ENCODE measurements at places on chromosomes 3 and 15.

GRCh38 chr3:123229145-123229544, 27.4 kb downstream of the SEC22A start:
- DNase-seq: no peak

DNA sequence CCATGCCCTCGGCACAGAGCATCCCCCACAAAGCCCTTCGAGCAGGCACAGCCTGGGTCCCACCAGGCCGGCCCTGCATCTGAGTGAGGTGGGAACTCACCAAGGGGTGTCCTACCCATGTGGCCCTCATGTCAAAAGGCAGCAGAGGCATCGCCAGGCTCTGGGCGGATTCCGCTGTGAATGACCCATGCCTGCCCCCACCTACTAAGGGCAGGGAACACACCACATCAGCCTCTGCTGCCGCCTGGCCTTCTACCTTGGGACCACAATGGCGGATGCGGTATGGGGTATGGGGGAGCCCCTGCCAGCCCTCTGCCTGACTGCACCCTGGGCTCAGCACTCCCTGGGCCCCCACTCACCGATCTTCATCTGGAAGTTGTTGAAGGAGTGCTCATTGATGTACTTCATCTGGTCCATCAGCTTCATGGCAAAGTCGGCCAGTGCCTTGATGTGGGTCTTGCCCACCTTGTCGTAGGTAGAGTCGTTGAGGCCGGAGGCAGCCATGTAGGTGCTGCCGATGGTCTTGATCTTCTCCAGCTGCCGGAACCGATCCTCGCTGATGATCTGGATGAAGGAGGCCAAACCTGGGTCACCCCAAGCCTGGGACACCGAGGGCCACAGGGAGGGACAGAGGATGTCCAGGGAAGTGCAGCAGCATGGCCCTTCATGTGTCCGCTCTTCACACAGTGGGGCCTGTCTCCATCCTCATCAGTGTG, 87.8 kb downstream of the SEC22A start:
- DNase-seq: no peak

DNA sequence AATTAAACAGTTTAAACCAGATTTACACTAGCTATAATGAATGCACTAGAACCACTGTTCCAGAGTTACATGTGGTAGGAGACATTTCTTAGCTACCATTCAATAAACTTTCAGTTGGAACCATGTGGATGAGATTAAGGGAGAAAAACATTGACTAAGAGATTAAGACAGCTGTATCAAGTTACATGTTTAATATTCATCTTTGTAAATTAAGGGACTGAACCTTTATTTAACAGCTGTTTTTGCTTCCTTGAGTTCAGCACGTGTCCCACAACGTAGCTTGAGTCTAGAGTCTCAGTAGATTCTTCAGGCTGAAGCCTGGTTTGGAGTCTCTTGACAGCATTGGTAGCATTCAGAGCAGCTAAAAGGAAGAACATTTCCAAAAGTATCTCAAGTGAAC, 27.2 kb upstream of the CFAP44 start:
- no peak for DNase-seq

DNA sequence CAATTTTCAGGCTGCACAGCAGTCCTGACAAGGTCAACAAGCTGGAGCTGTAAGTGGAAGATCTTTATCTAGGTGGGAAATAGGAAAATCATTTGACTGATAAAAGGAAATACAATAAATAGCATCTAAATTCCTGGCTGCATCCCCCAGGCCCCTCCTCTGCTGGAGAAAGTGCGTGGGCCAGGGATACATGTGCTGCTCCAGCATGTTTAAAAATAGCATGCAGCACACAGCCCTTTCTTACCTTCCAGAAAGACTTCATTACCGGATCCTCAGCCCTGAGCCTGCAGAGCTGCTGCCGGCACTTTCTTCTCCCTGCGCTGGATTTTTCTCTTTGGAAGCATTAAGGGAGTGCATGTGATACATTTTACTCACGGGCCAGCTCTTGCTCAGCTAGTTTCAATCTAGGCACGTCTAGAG, 77.3 kb downstream of the HMG20A start:
- DNase-seq: no peak

- no peak for DNase-seq
These were observed 134.4 kb downstream of the TMCO5A start for GRCh38 chr15:38068626-38069391.

DNA sequence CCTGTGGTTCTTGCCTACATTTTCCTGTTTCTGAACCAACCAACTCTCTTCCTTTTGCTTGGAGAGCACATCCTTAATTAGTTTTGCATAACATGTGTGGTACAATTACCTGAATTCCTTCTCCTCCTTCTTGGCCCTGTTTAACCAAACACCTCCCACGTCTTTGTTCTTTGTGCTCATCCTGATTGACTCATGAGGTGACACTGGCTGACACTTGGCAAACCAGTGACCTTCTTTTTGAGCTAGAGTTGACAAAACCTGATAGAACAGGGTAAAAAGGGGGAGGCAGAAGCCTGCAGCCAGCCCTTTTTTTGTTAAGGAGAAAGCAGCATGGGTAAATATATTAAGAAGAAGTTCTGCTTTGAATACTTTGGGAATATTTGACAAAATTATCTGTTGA, 99.2 kb upstream of the SAMMSON start:
- no peak for DNase-seq

DNA sequence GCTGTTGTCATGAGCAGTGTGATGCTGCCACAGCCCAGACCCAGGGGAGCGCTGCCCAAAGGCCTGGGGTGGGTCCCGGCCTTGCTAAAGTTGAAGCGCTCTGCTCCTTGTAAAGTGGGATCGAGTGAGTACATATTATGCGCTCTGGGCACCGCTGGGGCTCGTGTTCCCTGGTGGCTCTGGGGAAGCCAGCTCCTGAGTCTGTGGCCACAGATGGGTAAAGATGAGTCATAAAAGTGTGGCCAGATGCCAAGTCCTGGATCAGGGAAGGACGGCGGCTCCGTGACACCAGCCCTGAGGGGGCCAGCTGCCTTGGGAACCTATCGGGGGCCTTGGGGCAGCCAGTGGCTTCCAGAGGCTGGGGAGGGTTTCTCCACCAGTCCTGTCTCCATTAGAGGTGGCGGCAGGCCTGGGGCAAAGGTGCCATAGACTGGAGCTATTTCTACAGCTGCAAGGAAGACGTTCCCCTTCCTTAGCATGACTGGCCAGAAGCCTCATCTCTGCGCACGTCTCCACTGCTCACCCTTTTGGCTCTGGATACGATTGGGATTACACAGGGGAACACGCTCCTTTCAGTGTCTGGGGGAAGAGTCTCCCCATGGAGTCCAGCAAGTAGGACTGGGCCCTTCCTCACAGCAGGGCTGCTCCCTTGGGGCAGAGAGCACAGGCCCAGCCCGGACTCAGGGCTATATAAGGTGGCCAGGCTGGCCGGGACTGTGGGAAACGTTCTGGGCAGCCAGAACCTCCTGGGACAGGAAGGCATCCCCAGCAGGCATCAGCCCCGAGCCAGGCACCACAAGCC, 1.2 kb upstream of the ITIH4 start:
- DNase-seq: no peak

DNA sequence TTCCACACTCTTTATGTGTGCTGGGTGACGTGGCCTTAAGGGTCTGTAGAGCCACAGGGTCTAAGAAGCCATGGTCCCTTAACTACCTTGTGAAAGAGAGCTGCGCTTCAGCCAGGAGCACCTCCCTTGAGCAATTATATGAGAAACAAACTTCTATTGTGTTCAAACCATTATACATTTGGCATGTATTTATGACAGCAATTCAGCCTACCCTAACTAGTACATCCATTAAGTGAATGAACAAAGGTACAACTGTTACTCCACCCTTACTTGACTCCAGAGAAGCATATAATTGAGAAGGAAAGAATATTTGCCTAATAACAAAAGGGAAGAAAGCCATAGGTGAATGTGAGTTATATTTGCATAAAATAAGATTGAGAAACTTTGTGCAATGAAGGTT, 69.8 kb upstream of the BOC start:
- DNase-seq: no peak

DNA sequence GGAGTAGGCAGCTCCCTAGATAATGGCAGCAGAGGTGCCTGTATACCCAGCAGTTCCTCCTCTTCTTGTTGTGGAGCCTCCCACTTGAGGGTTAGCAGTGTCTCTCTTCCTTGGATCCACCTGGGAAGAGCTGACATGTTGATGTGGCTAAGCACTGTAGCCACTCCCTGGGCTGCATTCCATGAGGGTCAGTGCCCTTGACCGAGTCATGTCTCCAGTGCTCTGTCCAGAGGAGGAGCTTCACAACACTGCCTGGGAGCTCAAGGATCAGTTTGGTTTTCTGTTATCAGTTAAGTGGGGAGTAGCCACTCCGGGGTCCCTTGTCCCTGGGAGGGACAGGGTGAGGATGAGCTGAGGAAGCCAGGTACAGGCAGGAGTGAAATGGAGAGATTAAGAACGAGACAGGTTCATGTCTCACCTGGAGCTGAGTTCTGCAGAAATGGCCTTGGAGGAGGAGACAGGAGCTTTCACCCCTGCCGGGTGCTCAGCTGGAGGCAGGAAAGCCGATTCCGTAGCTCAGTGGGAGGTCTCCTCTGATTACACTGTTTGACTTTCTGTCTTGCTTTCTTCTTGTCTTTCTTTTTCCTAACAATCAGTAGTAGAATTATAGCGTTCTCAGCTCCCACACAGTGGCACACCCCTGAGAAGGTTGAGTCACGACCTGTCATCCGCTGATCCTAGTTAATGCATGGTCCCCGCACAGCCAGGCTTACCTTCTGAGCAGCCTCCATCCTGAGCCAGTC, 57.9 kb upstream of the SEC22A start:
- no peak for DNase-seq

DNA sequence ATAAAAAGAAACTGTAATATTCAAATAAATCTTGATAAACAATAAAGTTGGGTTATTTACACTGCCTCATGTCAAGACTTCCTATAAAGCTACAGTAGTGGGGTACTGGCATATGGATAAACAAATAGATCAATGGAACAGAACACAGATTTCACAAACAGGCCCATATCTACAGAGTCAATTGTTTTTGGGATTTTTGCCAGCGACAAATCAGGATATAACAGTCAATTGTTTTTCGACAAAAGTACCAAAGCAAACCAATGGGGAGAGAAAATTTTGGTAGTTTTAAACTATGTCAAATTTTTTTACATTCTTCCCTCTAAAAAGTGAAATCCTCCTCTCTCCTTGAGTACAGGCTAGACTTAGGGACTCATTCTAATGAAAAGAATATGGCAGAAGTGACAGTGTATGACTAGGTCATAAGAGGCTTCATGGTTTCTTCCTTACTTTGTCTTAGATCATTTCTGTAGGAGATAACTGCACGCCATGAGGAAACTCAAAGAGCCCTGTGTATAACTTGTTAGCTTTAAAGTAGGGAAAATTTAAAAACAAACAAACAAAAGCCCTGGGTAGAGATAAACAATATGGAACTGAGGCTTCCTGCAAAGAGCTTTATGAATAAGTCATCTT, 16.9 kb downstream of the IP6K1 start:
- no peak for DNase-seq

- DNase-seq: no peak
These were observed 122.8 kb downstream of the EEFSEC start for GRCh38 chr3:128276146-128276435.

DNA sequence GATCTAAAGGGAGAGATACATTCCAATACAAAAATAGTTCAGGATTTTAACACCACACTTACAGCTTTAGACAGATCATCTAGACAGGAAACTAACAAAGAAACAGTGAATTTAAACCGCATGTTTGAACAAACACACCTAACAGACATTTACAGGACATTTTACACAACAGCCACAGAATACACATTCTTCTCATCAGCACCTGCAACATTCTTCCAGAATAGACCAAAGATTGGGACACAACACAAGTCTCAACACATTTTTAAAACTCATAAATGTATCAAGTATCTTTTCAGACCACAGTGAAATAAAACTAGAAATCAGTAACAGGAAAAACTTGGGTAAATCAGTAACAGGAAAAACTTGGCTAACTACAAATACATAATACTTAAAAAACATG, 256.3 kb downstream of the MCTP2 start:
- no peak for DNase-seq

DNA sequence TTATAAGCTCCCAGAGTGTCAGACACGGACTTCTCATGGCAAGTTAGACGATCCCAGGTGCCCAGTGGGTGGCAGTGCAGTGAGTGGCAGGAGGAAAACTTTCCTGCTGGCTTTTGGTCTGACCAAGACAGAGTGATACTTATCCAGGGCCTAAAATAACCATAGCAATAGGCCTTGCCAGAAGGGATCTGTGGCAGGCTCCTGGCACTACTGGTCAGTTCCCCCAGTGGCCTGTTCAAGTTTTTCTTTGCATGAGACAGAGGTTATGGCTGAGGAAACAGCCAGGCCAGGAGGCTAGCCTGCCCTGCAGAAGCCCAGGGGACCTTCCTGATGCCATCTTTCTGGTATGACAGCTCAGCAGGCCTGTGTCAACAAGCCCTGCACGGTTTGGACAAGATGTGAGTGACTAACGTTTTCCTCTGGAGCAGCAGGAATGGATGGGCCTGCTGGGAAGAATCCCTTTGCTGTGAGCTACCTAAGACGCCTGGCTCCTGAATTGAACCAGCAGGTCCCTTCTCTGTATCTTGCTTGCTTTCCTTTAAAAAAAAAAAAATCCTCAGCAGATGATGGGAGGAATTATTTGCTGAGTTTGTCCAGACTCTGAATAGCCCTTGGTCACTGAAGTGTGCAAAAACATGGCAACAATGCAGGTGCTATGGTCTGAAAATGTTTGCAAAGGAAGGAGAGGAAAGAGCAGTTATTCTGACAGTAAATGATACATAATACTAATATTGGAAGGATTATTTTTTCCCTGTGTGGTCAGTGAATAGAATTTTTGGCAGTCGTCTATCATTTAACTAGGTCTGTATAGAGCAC, 18.0 kb downstream of the SCG5 start:
- no peak for DNase-seq

GRCh38 chr15:56242576-56243162, 1.0 kb downstream of the RFX7 start:
- no peak for DNase-seq

DNA sequence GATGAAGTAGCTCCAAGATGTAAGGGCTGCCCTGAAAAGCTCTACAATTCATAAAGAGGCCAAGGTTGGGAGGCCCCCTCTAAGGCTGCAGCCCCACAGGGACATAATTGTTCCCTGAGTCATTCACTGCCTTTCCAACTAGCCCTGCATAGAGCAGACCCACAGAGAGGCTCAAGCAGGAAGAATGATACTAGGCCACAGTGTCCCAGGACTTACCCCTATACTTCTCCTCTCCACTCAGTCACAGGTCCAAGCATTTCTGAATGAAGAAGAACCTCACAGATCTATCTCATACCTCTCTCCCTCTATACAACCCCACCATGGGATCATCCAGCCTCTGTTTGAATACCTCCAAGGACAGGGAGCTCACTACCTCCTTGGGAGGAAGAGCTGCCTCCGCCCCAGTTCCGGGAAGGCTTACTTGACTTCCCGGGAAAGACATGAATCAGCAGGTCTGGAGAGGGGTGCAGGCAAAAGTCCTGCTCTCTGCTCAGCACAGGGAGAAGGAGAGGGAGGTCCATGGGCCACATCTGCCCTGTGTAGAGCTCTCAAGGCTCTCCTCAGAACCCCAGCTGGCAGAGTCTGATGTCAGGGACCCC, 6.9 kb upstream of the SKIC8 start:
- no peak for DNase-seq

- DNase-seq: no peak
These were observed 532 bp downstream of the B4GALT4 start for GRCh38 chr3:119240101-119240590.

- DNase-seq: no peak
These were observed 95.9 kb upstream of the AKAP13 start for GRCh38 chr15:85284497-85284896.

Data from stimulated activated naive CD4-positive, alpha-beta T cell (primary cell).